Ureter (tissue), 1 donor: ENCODE measurements at places on chromosomes 3 and 15. TPM values are rescaled to one million over a fixed set of nuclear protein-coding genes. Genes with fewer than 3 reads are reported as not detected.

The SLC15A2 gene
- total RNA-seq: 39.2 TPM

The HDGFL3 gene
- 68.7 TPM for total RNA-seq

The ERICH6 gene
- total RNA-seq: 0.36 TPM

The SCN11A gene
- 34.5 TPM for total RNA-seq

The SPATA12 gene
- not detected for total RNA-seq

The CFAP20DC gene
- total RNA-seq: 0.18 TPM

The CEMIP gene
- 0.23 TPM for total RNA-seq

The TLR9 gene
- total RNA-seq: 0.26 TPM

The ZPLD1 gene
- total RNA-seq: 0.10 TPM

The GP5 gene
- 0.21 TPM for total RNA-seq

The GPR176 gene
- 1.7 TPM for total RNA-seq

The SCAANT1 gene
- total RNA-seq: not detected

The ALDH1L1 gene
- total RNA-seq: 129 TPM

The TICRR gene
- total RNA-seq: 0.47 TPM

- DNase-seq: no peak
These were observed 86.1 kb upstream of the CGNL1 start for GRCh38 chr15:57290187-57290586.

GRCh38 chr15:65956307-65956706 lies 87.0 kb downstream of the RAB11A start:
- no peak for DNase-seq

DNA sequence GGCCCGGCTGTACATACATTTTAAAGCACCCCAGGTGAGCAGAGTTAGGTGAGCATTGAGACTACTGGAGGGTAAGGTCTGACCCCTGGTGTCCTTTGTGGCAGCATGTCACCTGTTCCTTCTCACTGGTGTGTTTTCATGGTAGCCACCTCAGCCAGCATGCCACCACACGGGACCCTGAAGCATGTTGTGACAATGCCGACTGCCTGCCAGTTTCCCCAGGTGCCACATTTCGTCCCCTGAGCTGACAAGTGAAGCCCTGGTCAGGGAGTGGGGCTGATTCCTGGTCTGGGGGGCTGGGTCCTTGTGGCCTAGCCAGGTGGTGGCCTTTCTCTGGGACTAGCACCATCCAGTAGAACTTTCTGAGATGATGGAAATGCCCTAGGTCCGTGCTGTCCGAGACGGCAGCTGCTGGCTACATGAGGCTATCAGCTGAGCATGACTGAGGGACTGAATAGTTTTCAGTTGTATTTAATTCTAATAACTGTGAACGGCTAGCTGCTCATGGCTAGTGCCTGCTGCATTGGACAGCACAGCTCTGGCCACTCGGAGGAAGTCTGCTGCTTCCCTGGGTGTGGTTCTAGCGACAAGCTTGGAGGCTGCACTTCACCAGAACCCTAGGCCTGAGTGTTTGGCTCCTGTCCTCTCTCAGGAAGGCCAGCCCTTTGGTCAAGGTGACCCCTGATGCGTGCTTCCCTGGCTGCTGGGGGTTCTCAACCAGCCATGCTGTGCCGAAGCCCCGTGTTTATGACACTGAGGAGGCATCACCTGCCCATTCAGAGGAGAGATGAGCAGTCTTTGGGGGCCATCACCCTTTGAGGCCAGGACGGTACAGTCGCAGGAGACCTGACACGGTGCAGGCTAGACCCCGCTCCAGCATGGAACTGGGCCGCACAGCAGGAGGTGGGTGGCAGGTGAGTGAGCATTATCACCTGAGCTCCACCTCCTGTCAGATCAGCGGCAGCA lies 3.9 kb downstream of the C3orf22 start:
- peak; percentile 28 for DNase-seq

GRCh38 chr3:168473334-168473890 lies 377.7 kb upstream of the GOLIM4 start:
- DNase-seq: no peak

- DNase-seq: no peak
These were observed 37.9 kb upstream of the CTSH start for GRCh38 chr15:78982736-78983135.

- peak; percentile 36 for DNase-seq
These were observed 109.2 kb downstream of the ASB7 start for GRCh38 chr15:100711516-100712021.

- no peak for DNase-seq
These were observed 662.9 kb downstream of the SQOR start for GRCh38 chr15:46297766-46298165.

DNA sequence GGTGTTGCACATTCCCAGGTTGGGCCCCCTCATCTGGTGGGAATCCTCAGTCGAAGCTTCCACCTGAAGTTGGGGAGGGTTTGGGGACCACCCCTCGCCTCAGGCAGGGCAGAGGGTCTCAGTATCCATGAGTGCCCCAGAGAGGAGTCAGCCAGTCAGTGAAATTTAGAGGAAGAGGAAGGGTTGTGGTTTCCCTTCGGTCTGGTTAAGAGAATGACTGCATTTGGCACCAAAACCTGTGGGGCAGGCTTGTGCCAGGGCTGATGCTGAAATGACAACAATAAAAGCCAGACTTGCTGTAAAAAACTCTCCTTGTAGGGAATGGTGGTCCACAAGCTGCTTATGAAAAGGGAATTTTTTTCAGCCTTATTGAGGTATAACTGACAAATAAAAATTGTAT lies 22.6 kb downstream of the LMCD1 start:
- DNase-seq: no peak

GRCh38 chr15:93563218-93563617 lies 474.2 kb upstream of the RGMA start:
- DNase-seq: no peak

- no peak for DNase-seq
These were observed 951.5 kb upstream of the CFAP20DC start for GRCh38 chr3:60001369-60001768.

DNA sequence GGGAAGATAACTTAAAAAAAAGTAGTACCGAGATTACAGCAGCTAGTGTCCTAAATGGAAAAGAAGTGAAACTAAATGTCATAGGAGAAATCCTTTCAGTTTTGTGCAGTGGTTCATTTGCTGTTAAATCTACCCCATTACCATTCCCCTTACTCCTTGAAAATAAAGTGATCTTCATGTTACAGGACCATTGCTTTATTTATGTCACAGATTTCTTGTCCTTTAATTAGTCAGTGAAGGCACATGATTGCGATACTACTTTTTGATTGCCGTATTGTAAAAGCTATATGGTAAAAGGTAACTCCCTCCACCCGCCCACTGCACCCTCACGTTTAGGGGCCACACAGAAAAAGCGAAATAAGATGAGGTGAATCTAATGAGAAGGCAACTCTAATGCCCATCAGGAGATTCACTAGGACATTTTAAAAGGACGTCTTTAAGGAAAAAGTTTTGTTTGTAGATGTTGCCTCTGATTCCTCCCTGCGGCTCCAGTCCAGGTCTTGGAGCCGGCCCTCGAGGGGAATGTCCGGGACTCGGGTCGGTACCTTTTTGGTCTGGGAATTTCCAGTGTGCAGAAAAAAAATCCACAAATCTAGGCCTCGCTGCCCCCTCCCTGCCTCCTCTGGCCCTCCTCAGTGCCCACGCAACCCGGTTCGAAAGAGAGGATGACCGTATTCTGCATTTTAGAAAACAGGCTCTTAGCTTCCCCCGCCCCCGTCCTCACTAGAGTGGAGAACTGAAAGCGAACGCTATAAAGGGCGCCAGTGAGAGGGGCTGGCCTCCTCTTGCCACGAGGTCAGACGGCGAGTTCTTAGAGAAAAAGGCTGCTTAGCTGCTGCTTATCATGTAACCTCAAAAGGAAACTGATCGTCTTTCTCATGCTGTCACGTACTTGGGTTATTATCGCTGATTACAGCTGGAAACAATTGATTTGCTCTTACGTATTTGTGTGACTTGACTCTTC lies 21.8 kb upstream of the NFKBIZ start:
- DNase-seq: peak; percentile 81

DNA sequence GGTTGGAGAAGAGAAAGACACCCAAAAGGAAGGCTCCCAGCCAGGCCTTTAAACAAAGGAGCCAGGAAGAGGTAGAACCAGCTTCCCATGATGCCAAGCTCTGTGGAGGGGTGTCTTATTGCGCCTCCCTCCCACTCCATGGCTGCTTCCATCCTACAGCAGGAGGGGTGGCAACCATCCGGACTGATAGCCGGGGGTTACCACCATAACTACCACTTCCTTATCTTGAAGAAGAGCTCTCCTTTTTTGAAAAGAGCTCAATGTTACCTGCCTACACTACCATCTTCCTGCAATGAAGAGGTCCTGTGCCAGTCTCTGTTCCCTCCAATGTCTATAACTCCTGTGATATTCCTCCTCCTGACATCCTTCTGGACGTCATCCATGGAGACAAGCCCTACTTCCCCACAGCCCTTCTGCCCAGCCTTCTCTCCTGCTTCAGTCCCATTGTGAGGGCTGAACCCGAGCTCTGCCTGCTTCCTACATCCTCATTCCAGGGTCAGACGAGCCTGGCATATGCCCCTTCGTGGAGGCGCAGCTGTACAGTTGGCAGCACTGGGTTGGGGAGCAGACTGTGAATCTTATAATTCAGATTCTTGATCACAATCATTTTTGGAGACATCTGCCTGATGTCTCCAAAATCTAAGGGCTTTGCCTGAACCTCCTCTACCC lies 8.5 kb downstream of the CCDC9B start:
- no peak for DNase-seq

- no peak for DNase-seq
These were observed 77.6 kb downstream of the CRTC3 start for GRCh38 chr15:90607361-90607760.

DNA sequence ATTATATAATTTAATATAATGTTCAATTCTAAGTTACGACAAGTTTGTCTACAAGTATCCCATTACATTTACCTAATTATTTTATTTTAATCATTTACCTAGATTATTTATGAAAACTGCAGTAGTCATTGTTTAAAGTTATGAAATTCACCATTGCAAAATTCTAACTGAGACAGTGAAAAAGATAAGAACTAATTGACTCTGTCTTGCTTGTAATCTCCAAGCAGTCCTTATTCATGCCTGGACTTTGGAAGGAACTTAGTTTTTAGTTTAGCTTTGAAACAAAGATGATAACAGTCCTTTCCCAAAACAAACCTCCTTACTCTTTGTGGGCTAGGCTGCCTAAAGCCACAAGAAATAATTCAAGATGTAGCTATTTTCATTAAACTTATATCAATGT lies 165.0 kb downstream of the SUCNR1 start:
- DNase-seq: no peak

DNA sequence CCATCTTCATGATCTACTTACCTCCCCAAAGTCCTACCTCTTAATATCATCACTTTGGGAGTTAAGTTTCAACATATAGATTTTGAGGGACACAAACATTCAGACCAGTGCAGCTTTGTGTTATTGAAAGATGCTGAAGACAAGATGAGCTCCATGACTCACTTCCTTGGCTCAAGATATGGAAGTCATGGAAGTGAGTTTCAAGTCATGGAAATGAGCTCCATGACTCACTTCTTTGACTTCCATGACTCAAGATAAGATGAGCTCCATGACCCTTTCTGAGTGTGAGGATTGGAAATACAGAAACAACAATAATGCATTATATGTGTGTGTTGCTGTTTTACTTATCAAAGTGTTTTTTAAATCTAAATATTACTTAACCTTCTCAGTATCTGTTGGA lies 170.2 kb upstream of the TPRG1 start:
- DNase-seq: no peak

DNA sequence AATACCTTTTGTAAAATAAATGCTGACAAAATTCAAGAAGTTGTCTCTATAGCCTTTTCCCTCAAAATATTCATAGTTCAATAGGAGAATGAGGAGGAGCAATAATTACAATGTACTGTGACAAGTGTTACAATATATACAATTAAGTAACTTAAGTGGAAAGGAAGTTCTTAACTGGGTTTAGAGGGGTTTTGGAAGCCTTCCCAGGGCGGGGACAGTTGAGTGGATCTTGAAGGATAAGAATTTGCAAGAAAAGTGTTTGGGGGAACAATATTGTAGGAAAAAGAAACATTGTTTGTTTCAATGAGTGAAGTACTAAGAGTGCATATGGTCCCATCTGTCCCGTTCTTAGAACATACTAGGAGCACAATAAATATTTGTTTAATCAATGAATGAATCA lies 165.2 kb upstream of the PLSCR5 start:
- no peak for DNase-seq

DNA sequence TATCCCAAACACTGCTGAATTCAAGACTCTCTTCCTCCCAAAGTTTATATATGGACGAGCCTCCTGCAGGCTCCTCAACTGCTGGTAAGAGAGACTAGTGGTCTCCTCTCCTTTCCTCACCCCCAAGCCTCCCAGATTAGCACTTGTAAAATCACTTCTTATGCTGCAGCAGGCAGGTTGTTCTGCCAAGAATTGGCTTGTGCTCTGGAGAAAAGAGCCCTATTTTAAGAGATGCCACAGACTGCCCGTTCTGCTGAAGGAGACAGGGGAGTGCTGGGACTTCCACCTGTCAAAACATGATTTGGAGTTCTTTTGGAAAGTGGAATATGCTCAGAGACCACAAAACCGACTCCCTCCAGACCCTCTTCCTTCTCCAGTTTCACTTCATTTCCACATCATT lies 230.9 kb upstream of the EIF1B start:
- DNase-seq: no peak

- DNase-seq: no peak
These were observed 375.9 kb downstream of the RSL24D1 start for GRCh38 chr15:54820811-54821210.

DNA sequence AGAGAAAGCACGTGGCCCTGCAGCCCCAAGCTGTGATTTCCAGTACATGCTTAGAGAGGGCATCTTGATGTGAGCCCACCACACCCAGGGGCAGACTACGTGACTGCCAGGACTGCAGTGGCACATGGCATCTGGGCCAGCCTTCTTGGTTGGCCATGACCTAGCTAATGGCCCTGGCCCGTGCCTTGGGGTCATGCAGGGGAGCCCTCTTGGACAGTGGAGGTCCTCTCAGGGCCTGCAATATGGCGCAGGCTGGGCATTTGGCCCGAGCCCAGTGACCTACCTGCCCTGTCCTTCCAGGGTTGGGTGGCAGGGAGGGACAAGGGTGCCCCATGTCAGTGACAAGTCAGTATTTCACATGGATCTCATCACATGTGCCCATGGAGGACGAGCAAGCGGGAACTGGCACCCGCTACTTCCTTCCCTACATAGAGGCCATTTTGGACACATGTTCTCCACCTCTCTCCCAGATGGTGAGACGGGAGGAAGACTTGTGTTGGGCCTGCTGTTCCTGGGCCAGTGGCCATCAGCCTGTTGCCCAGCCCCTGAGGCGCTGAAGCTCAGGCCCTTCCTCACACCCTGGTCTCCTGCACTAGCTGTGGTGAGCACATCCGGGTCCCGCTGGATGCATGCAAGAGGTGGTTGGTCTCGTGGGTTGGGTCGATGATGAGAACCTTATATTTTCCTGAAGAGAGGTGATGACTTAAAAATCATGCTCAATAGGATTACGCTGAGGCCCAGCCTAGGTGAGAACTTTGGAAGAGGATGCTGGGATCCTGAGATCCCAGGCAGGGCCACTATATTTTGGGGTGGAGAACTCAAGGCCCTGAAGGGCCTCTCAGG lies 195.6 kb downstream of the UBE3A start:
- DNase-seq: no peak

- DNase-seq: no peak
These were observed 610.7 kb upstream of the GRM7 start for GRCh38 chr3:6250167-6250566.

GRCh38 chr15:91435113-91435512 lies 335.1 kb downstream of the SV2B start:
- no peak for DNase-seq

- DNase-seq: no peak
These were observed 620 bp upstream of the CMSS1 start for GRCh38 chr3:99817047-99817436.

- DNase-seq: no peak
These were observed 14.8 kb downstream of the ABCF3 start for GRCh38 chr3:184200825-184201224.
